ENCODE measurements at places on chromosomes 12 and 14.
A peak's percentile ranks its signal among the peaks of the same experiment; 100 is the strongest.

DNA sequence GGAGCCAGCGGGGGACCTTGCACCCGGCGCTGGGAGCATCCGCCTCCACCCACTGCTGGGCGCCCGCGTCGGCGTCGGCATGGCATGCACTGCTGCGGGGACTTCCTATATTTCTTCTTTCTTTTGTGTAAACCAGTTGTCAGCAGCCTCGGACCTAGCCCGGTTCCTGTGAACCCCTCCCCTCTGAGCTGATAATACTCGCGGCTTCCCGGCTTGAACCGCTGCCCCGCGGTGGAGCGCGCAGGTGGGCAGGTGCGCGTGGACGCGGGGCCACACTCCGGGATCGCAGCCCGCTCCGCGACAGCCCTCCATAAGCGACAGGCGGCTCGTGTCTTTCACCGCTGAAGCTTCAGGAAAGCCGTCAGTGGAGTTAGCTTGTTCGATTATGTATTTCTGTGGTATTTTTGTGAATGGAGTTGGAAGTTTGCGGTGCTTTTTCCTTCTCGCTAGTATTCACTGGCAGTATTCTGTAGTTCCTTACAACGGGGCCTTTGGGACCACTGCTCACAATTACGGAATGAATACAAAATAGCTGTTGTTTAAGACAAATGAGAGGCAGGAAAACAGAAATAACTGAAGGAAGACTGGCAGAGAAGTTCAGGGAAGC, 870 bp downstream of the BMAL2 start:
- DNase-seq: no peak

DNA sequence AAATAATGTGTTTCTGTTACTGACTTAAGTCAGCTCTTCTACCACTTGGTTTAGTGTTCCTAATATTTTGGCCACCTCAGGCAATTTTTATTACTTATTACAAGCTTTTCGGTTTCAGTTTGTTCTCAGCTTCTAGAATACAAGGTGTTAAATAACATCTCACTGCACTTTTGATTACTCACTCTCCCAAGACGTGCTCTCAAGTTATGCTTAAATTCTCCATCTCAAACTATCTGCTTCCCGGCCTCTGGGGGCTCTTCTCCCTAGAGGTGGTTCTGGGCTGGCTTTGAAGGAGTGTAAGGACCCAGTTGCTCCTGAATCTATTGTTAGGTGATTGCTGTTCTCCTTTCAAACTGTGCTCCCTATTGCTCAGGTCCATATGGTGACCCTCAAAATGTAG, 193.9 kb upstream of the DDHD1 start:
- no peak for DNase-seq

DNA sequence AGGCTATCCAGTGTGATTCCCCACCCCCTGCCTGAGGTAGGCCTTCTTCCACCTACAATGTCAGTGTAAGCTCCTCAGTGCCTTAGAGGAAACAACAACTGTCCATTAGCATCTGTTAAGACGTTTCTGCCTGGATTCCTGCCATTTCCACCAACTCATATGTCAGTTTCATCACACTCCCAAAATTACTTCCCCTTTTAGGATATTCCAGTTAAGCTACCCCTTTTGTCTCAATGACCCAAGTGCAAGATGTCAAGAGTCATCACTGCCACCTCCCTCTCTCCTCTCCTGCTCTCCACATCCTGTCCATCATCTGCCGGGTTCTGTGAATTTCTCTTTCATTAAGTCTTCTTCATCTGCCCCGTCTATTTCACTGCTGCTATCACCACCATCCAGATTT, 189.4 kb downstream of the DPF3 start:
- DNase-seq: no peak

- peak; percentile 12 for DNase-seq
Measured at GRCh38 chr12:57086493-57087009, 2.4 kb upstream of the NAB2 start.

DNA sequence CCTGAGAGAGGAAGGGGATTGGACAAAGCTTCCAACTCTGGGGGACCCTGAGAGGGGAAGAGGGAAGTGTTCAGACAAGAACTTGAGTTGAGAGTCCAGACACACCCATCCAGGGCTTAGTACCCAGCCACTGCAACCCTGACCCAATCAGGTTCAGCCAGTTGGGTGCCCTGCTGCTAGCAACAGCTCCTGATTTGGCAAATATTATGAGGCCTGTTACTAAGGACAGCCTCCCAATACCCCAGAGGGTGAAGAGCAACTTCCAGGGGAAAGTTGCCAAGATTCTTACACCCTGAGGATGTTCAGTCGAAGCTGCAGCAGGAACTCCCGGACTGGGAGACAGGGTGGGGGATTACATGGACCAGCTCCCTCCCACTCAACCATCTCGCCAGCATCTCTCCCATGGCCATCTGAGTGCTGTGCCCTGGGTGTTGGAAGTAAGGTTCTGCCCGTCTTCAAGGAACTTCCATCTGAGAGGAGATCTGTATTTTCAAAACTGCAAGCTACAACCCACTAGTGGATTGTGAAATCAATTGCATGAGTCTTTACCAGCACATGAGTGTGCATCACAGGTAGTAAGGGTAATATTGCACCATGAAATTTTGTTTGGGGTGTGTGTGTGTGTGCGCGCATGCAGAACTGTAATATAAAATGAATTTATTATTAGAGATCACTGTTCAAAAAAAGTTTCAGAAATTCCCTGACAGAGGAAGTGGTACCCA, 11.5 kb upstream of the KRT78 start:
- DNase-seq: no peak

GRCh38 chr12:62603811-62604098, 137.1 kb downstream of the MON2 start:
- DNase-seq: no peak

GRCh38 chr14:48250575-48250974, 575.2 kb upstream of the MDGA2 start:
- no peak for DNase-seq

GRCh38 chr14:94677747-94678146, 65.6 kb downstream of the SERPINA3 start:
- no peak for DNase-seq

GRCh38 chr12:75086091-75087038, 123.3 kb downstream of the KCNC2 start:
- DNase-seq: no peak

GRCh38 chr12:56031987-56032386, 9.7 kb upstream of the RPS26 start:
- no peak for DNase-seq

DNA sequence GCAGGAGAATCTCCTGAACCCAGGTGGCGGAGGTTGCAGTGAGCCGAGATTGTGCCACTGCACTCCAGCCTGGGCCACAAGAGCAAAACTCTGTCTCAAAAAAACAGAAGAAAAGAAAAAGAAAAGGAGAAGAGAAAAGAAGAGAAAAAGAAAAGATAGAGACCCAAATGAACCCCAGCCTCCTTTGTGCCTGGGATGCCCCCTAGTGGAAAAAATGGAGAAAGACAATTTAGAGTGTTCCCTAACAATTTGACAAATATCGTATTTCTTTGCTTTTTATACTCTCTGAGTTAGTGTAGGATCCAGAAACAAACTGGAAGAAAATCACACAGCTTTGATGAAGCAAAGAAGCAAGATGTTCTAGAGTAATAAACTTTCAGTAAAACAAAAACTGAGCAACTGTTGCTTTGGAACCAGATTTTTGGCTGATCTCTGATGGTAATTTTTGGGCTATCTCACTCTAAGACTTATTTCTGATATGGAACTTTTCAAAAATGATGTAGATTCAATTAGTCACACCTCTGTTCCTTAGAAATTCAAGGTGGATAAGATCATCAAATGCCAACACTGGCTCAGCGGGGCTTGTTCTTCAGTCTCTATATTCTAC, 18.6 kb upstream of the PRKAB1 start:
- DNase-seq: no peak

- no peak for DNase-seq
Measured at GRCh38 chr12:69966409-69966808, 141.4 kb downstream of the MYRFL start.

GRCh38 chr12:96416033-96416799, 16.0 kb upstream of the CDK17 start:
- no peak for DNase-seq

- no peak for DNase-seq
Measured at GRCh38 chr14:73312687-73313086, 75.4 kb downstream of the PAPLN start.

GRCh38 chr12:78167510-78167909, 336.8 kb downstream of the NAV3 start:
- no peak for DNase-seq

GRCh38 chr14:36442824-36443241, 77.2 kb downstream of the NKX2-1 start:
- no peak for DNase-seq

GRCh38 chr14:75234173-75235115, 44.2 kb upstream of the FOS start:
- no peak for DNase-seq

GRCh38 chr14:29042551-29042950, 276.0 kb downstream of the FOXG1 start:
- no peak for DNase-seq

GRCh38 chr14:78302841-78303240, 132.7 kb downstream of the NRXN3 start:
- no peak for DNase-seq

DNA sequence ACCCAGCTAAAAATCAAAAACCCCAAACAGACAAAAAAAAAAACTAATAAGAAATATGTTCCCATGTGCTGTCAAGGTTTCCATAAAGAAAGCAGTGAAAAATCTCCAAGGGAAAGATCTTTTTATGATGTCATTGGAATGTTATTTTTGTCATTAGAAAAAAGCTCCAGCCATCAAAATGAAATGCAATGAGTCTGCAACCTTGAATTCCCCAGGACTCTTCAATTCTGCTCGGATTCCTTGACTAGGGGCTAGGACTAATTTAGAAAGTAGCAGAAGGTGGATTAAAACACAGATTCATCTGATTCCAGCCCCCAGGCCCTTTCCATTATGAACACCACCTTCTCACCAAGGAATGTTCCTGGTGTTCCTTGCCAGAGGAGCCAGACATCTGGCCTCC, 6.0 kb upstream of the PCNX1 start:
- no peak for DNase-seq

DNA sequence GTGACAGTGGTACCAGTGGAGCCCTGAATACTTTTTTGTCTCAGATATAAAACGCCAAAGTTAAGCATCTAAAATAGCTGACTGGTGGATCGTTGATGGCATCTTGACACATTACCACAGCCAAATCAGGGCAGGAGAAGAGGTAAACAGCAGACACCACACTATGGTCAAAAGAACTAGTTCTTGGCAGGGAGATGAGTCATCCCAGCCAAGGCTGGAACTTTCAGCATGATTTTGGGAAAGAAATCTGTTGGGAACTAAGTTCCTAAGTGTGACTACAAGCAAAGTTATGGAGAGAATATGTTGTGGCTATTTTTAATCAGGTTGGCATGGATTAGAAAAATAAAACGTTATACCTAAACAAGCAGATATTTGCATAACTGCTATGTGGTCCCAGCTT, 36.9 kb downstream of the LGR5 start:
- no peak for DNase-seq

DNA sequence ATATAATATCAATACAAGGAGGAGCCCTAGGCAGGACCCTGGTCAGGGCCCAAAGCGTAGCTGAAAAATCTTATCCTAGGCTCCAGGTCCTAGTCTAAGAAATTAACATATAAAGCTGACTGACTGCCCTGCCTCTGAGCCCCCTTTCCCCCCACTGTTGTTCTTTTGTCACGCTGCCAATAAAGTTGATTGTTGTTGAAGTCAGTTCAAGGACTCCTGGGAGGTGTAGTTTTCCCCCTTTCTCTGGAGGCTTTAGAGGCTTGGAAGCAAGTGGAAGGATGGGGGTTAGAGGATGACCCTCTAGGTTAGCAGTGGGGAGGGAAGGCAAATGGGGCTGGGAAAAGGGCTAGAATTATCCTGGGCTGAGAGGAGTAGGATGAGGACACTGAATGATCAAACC, 3.2 kb downstream of the PPP1R1A start:
- DNase-seq: no peak

DNA sequence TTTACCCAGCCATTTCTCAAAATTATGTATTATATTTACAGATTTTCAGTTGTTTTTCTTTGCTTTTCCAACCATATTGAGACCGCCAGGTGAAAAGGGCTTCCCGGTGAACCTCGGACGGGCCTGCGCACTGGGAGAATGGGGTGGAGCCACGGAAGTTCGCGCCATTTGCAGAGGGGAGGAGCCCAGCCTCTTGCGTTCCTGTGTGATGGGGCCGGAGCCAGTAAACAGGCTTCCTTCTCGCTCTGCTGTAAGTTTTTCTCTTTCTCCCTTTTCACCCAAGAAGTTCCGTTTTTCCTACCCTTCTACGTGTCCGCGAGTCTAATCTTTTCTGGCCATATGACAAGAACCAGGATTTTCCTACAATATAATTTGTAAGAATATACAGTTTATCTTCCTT, 1108.8 kb upstream of the SEL1L start:
- DNase-seq: no peak

DNA sequence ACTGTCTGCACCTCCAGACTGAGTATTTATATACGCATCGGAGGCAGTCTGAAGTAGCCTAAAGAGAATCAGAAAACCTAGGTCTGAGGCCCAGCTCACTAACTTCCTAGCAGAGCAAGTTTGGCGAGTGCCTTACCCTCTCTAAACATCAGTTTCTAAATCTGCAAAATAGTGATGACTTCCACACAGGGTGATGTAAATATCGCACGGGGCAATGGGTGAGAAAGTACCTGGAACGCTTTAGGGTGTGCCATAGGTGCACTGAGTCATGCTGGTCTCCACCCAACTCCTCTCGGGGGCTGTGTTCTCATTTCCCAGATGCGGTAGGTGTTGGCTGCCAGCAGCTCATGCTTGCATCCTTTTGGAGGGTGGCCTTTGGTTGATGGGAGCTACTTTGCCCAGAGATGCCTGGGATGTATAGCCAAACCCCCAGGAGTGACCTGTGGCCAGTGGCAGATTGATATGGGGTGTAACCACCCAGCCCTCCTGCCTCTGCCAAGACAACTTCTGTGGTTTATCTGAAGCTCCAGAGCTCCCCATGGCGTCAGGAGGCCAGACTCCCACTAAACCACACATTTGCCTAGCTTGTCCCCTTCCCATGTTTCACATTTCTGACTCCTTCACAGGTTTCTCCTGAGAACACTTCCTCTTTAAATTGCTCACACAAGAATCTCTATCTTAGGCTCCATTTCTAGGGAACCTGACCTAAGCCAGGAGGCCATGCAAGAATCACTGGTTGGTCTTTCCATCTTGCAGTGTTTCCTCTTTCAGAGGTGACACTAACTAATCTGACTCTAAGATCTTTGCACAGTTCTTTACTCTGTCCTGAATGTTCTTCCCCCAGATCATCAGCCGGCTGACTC, 62.0 kb upstream of the TUNAR start:
- DNase-seq: no peak

DNA sequence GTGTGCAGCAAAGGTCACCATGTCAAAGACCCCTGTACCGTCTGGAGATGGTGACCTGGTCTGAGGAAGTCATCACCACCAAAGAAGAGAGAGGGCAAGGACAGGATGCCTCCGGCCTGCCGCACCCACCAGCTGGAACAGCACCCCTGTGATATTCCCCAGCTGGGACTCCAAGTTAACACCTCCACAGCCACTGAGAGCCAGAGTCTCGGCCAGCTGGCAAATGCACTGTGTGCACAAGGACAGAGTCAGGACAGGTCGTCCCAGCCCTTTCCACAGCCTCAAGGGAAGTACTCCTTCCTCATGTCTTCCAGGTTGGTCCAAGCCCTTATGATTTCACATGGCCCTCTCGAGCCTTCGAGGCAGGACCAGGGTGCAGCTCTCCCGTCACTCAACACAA, 19.3 kb upstream of the FKBP4 start:
- DNase-seq: no peak
